SW480 (cell line): ENCODE measurements at places on chromosomes 3 and 15.

DNA sequence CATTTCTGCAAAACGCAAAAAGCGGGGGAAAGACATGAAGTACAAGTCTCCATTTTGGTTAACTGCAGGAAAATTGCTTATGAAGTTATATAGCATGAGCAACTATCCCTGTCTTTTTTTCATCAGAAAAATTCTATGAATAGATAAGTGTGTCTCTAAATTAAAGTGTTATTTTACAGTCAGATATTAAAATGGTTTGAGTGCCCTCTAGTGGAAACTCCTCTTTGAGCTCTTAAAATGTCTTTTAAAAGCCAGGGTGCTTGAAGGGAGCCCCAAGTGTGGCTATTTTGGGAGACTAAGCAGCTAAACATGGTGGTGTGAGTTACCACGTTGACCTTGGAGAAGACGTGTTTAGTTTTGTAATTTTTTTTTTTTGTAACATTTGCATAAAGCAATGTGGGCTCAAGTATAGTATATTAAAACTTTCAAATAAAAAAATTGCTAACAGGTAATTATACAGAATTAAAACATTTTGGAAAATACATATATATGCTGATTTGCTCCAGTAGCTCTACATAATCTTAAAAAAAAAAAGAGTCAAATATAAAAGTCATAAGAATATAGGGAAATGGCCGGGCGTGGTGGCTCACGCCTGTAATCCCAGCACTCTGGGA, 77.2 kb downstream of the PPP2R3A start:
- DNase-seq = peak; percentile 53

DNA sequence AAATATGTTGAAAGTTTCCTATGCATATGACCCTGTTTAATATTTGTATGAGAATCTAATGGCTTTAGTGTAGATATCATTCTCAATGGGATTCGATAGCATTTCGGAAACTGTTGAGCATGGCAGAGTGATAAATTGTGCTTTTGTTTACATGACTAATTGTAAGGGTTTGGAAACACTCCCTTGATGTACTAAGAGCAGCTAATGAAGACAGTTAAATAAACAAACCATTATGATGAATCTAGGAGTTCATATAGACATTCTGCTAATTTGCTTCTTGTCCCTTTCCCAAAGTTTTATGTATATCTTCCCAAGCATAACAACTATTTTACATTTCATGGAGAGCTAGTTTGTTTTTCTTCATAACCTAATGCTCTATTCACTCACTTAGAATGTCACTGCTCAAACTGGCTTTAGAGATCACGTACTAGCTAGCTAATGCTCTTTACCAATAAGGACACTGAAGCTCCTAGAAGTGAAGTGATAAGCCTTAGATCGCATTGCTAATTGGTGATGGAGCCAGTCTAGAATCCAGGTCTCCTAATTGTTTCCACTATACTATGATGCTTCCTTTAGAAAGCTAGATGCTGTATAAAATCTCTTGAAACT, 140.8 kb downstream of the TP63 start:
- no peak for DNase-seq

DNA sequence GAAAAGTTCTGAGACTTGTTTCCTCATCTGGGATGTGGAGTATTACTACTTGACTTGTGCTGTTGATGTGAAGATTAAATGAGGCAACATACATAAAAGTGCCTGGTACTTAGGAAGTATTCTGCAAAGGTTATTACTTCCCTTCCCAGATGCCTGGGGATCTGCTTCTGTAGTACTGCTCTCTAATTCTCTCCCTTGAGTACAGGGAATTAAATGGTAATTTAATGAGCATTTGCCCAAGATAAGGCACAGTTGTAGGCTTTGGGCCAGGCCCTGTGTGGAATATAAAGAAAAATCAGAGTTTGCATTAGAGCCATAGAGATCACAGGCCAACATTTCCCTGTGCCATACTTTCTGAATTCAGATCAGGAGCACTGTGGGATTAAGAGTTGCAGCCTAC, 84.4 kb downstream of the LARS2 start:
- DNase-seq = no peak

- DNase-seq = no peak
Observed at GRCh38 chr3:73114711-73115110, 53.3 kb downstream of the EBLN2 start.

GRCh38 chr3:107065094-107065861, 312.0 kb upstream of the CCDC54 start:
- DNase-seq = no peak

DNA sequence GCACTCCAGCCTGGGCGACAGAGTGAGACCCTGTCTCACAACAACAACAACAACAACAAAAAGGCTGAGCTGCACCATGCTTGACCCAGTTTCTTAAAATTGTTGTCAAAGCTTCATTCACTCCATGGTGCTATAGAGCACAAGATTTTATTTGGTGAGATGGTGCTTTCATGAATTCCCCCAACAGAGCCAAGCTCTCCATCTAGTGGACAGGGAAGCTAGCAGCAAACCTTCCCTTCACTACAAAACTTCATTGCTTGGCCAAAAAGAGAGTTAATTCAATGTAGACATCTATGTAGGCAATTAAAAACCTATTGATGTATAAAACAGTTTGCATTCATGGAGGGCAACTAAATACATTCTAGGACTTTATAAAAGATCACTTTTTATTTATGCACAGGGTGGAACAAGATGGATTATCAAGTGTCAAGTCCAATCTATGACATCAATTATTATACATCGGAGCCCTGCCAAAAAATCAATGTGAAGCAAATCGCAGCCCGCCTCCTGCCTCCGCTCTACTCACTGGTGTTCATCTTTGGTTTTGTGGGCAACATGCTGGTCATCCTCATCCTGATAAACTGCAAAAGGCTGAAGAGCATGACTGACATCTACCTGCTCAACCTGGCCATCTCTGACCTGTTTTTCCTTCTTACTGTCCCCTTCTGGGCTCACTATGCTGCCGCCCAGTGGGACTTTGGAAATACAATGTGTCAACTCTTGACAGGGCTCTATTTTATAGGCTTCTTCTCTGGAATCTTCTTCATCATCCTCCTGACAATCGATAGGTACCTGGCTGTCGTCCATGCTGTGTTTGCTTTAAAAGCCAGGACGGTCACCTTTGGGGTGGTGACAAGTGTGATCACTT, 2.0 kb downstream of the CCR5 start:
- peak; percentile 46 for DNase-seq

- no peak for DNase-seq
Observed at GRCh38 chr3:105327662-105328337, 38.9 kb upstream of the ALCAM start.

DNA sequence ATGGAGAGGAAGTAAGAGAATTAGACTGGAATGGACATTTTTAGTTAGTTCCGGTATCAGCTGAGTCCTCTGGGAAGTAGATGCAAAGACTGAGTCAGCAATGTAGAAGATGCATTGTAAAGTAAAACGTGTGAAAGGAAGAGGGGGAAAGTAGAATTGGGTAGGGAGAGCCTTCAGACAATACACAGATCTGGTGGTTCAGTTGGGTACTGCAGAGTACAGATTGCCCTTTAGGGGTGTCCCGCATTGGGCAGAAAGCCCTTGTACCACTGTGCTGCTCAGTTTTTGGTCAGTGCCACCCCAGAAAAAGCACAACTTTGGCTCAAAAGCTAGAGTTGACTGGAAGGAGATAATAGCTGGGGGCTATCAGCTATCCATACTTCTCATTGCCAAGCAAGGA, 247.4 kb downstream of the KBTBD8 start:
- no peak for DNase-seq

GRCh38 chr3:196969134-196969659, 564 bp upstream of the PIGZ start:
- DNase-seq = peak; percentile 47

DNA sequence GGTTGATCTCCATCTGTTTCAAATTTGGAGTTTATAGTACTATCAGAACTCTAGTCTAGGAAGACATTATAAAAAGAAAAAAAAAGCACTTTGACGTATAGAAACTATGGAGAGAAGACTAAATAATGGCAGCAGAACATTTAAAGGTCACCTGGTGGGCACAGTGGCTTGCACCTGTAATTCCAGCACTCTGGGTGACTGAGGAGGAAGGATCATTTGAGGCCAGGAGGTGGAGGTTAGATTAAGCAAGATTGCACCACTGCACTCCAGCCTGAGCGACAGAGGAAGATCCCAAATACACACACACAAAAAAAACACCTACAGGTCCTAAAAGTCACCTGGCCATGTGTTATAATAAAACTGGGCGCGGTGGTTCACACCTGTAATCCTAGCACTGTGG, 13.8 kb downstream of the SIN3A start:
- DNase-seq = no peak

- peak; percentile 60 for DNase-seq
Observed at GRCh38 chr3:57978316-57978715, 29.9 kb upstream of the FLNB start.

DNA sequence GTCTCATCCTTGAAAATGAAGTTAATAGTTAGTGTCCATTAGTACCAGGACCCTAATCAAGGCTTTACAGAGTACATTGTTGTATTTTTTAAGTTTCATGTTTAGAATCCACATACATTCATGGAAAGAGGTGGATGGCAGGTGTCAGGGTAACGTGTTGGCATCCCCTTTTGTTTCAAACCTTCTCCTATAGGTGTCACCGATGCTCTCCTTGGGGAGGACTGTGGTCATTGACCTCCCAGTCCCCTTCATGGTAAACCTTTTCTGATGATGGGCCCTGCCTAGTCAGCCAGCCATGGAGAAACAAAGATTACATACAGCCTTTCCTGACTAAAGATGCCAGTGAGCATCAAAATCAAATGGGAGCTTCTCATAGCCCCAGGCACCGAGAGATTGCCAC, 574.8 kb downstream of the AGBL1 start:
- no peak for DNase-seq

- peak; percentile 46 for DNase-seq
Observed at GRCh38 chr3:182618085-182618732, 175.1 kb upstream of the ATP11B start.

GRCh38 chr3:153138276-153139210, 23.5 kb upstream of the RAP2B start:
- DNase-seq = peak; percentile 87

DNA sequence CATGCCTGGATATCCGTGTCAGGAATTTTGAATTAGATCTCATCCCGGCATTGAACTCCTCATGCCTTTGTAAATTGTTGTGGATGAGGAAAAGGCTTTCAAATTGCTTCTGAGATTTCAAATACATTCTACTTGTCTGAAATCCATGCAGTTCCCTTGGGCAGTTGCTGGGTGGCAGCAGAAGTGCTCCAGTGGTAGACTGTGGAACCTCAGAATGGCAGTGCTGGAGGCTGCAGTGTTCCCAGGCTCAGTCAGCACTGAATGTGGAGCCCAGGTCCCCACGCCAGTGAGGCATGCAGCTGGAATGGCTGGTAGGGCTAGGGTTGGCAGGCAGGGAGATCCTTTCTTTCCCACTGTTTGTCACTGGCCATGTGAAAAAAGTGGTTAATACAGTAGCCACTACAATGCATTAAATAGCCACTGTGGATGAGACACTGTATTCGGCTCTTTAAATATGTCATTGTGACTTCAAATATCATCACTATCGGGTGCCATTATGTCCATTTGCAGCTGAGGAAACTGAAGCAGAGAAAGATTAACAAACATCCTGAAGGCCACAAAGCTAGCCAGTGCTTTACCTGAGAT, 98.6 kb downstream of the TPRG1 start:
- DNase-seq = peak; percentile 85

GRCh38 chr15:73681856-73682599, 2.2 kb upstream of the CD276 start:
- DNase-seq = no peak

DNA sequence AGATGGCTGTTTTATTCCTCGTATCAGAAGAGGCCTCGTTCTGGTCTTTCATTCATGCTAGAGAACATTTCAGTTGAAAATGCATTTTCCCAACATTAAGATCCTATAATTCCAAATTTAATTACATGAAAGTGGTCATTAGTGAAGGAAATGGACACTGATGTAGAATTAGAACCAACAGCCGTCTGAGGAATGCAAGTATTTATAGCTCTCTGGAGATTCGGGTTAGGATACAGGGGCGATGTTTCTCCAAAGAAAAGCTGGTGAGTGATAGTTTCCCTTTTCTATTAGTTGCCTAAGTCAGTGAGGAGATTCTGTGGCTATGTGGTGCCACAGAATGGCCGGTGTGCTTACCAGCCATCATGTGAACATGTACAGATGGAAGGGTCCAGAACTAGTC, 109.0 kb upstream of the IL12A start:
- DNase-seq = no peak

- no peak for DNase-seq
Observed at GRCh38 chr3:74281705-74282104, 332.8 kb downstream of the CNTN3 start.

DNA sequence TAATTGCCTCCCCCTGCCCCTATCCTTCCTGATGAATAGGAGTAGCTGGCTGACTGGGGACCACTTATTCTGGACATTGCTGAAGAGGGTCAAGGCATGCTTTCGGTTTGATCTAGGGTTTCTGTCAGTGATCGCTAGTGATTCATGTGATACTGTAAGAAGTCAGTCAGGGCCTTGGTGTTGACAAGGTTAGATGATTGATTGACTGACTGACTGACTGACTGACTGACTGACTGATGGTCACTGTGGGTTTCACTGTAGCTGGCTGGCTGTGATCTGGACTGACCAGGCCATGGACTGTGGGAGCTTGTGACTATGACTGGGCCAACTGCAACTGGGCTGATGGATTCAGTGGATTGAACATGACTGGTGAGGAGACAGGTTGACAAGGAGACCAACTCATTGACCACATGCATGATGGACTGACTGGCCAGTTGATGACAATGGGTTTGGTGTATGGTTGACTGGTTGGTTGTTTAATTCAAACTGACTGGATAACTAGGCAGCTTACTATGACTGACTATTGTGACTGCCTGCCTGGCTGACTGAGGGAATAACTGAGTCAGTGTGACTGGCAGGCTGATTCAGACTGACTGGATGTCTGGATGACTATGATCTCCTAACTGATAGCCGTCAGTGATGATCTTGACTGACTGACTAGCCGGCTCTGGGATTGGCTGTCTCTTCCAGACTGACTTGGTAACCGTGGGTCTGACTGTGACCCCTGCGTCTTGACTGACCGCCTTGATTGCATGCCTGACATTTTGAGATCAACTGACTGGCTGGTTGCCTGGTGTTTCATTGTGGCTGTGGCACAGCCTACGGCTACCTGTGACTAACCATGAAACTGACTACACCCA, 509.9 kb downstream of the SHQ1 start:
- no peak for DNase-seq

GRCh38 chr15:63560741-63561448, 36.3 kb upstream of the FBXL22 start:
- no peak for DNase-seq

DNA sequence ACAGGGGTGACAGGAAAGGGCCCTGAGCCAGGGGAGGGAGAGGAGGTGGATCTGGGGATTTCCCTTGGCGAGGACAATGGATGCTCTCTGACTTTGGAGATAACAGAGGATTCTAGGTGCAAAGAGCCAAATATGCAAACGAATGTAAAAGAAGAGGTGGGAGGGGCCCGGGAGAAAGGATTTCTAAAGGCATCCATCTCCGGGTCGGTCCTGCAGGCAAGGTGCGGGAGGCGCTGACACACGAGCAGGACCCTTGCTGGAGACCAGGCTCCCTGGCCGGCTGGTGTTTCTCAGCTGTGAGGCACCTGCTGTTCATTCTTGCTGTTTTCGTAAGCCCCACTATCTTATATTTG, 115.2 kb upstream of the TLE3 start:
- DNase-seq = no peak
